ENCODE measurements at places on chromosomes 12 and 14. TPM values are rescaled to one million over a fixed set of nuclear protein-coding genes. Genes with fewer than 3 reads are reported as not detected.

CDKN3 gene
- 6.0 TPM for total RNA-seq

- no peak for DNase-seq
Observed at GRCh38 chr12:93219947-93220346, 157.8 kb upstream of the NUDT4 start.

DNA sequence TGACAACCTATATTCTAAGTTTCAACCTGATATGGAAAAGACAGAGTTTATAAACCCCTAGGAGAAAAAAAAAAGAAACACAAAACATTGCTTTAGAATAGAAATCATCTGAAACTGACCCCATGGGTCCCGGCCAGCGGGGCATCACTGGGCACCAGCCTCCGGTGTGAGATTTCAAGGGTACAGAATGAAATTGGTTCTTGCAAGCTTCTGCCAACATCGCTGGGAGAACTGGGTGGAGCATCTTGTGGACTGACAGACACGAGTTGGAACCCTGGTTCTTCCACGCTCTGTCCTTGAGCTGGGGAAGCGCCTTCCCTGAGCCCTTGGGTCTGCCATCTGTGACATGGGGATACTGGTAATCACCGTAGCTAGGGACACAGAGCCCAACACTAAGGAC lies 173.6 kb downstream of the PHETA1 start:
- DNase-seq = no peak

KRT77 gene
- not detected for total RNA-seq

TSPAN19 gene
- total RNA-seq = 0.35 TPM

GRCh38 chr12:41663598-41664265 lies 475.6 kb downstream of the PDZRN4 start:
- peak; percentile 44 for DNase-seq

DNA sequence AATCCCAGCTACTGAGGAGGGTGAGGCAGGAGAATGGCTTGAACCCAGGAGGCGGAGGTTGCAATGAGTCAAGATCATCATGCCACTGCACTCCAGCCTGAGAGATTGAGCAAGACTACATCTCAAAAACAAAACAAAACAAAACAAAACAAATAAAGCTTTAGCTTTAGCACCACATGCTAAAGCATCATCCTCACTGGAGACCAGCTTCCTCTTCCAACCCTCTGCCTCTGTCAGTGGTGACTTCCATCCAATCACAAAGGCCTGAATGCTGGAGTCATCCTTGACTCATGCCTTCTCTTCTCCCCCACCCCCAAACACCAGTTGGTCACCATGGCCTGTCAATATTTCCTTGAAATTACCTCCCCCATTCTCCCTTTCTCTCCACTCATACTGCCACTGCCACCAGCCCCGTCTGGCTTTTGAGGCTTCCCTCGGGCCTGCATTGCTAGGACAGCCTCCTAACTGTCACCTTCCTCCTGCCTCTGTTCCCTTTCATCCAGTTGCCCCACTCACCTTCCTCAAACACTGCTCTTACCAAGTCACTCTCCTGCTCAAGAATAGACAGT lies 1.4 kb downstream of the ZNF385A start:
- no peak for DNase-seq

GRCh38 chr14:34824826-34825225 lies 50.3 kb downstream of the BAZ1A start:
- DNase-seq = no peak

DNA sequence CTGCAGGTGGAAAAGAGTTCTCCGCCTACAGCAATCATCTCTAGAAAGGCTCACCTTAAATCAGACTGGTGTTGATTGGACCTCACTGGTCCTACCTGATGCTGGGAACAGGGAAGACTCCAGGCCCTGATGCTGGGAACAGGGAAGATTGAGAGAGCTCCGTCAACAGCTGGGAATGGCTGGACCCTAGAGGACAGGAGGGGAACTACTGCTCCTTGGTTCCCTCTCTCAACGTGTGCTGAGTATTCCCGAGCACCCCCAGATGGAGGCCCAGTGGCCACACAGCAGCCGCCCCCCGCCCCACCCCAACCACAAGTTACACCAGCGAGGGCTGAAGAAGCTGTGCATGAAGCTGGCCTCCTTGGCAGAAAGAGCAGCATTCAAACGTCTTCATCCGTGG lies 240.3 kb downstream of the SLC15A4 start:
- no peak for DNase-seq

- no peak for DNase-seq
Observed at GRCh38 chr14:102662636-102663430, 70.4 kb downstream of the RCOR1 start.

OAS2 gene
- total RNA-seq = 80.4 TPM

TEX52 gene
- total RNA-seq = not detected

CD4 gene
- not detected for total RNA-seq

DNA sequence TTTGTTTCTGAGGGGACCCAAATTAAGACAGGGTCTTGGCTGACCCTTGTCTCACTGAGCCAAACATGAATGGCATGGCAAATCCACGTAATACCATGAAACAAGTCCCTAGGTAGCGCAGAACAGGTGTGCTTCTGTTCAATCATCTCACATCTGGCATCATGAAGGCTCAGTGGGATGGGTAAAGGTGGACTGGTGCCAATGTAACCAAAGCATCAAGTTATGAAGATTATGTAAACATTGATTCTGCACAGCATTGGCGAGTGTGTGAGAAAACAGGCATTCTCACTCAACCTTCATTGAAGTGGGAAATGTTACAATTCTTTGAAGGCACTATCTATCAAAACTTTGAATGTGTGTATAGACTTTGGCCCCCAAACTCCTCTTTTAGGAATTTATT lies 41.9 kb downstream of the PTGER2 start:
- no peak for DNase-seq

TRPV4 gene
- total RNA-seq = 5.9 TPM

GRCh38 chr12:128684352-128684751 lies 139.4 kb downstream of the SLC15A4 start:
- no peak for DNase-seq

- DNase-seq = no peak
Observed at GRCh38 chr12:31728289-31728916, 418 bp downstream of the AMN1 start.

MIPOL1 gene
- total RNA-seq = 12.3 TPM

DNA sequence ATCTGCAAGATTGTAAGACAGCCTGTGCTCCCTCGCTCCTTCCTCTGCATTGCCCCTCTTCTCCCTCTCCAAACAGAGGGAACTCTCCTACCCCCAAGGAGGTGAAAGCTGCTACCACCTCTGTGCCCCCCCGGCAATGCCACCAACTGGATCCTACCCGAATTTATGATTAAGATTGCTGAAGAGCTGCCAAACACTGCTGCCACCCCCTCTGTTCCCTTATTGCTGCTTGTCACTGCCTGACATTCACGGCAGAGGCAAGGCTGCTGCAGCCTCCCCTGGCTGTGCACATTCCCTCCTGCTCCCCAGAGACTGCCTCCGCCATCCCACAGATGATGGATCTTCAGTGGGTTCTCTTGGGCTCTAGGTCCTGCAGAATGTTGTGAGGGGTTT lies 37.4 kb downstream of the DAD1 start:
- DNase-seq = no peak

GRCh38 chr14:102826161-102826560 lies 48.9 kb downstream of the TRAF3 start:
- DNase-seq = no peak

SYNE3 gene
- total RNA-seq = 5.8 TPM
